Ammon's horn (tissue), 1 donor: ENCODE measurements at places on chromosomes 1 and 21.

GRCh38 chr1:155106862-155107261 is 20.8 kb upstream of the EFNA1 start:
- no peak for DNase-seq

GRCh38 chr1:167916766-167917511 is 3.0 kb upstream of the ADCY10 start:
- no peak for DNase-seq

DNA sequence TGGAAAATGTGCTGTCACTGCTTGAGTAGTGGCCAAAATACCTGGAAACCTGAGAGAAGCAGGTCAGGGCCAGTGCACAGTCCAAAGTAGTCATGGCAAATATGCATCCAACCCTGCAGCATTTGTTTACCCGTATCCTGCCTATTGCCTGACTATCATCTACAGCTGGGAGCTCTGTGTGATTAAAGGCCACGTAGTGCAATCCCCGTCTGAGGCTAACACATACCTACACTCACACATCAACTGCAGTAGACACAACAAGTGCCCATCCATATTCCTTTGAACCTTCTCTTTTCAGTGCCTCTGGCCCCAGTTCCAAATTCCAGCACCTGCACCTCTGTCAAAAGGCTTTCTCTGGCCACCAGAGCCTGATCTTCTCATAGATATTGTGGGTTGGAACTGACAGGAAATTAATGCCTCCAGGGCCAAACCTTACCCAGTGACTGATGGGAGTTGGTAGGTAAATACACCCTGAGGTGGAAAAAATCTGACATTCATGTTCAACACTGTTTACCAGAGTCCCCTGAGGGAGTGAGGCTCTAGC is 383.0 kb downstream of the SETD4 start:
- DNase-seq: no peak

- no peak for DNase-seq
These were observed 128.9 kb upstream of the NR5A2 start for GRCh38 chr1:199898654-199899053.

DNA sequence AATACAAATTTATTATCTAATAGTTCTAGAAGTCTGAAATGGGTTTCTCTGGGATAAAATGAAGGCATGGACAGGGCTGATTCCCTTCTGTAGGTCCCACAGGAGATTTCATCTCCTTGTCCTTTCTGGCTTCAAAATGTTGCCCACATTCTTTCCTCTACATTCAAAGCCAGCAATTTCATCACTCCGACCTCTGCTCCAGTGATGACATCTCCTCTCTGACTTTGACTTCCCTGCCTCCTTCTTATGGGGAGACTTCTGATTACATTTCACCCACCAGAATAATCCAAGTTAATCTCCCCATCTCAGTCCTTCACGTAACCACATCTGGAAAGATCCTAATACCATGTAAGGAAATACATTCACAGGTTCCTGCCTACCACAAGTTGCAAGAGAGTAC is 358.0 kb upstream of the C1orf87 start:
- DNase-seq: no peak

DNA sequence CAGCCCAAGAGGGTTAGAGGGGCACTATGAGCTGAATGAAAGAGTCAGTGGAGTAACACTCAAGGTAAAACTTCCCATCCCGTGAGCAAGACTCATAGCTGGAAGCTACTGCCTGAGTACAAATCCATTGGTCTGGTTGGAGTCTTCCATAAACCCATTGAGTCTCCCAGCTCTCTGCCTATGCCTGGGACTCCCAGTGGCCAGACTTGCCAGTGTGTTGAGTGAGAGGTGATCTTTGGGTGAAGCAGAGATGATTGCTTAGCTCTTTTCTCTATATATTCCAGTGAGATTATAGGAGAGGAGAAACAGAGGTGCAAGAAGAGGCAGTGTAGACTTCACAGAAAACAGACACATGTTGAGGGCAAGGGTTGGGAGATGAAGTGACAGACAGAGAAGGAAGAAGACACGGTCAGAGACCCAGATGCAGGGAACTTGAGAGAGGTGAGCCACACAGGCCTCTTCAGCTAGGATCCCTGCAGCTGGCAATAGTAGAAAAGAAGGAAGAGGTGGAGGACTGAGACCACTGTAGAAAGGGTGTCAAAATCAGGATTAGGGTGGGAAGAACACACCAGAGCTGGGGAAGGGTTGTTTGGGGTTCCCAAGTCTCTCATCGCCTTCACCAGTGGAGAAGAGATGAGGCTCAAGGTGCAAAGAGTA is 3.7 kb downstream of the FOXD2 start:
- DNase-seq: no peak

DNA sequence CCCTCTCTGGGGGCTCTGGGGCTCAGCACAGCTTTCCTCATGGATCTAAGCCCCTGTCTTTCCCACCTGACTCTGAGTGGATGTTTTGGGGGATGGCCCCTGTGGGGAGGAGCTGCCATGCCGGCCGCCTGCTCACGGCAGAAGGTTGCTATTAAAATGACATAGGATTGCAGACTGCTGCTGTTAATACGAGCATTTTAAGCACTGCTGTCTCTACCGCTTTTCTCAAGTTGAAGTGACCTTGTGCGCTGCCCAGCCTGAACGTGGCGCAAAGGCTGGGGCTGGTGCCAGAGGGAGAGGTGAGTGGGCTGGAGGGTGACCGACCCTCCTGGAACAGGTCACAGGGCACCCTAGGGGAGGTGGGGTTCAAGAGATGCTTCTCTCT is 58.4 kb downstream of the DISP3 start:
- DNase-seq: no peak

DNA sequence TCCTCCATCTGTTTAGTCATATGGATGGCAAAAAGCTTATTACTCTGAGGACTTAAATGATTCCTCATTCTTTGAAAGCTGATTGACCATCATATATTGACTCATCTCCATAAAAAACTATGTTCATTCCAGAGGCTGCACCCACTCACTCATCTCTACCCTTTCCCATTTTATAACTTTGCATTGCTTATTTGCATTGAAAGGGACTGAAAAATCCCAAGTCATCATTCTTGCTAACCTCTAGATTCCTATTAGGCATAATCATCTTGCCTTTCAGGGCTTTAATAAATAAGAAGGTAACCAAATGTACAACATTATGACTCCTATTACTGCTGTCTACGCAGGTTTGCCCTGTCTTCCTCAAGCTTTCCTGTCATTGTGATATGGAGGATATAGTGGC is 1180.3 kb upstream of the B3GALT2 start:
- no peak for DNase-seq

DNA sequence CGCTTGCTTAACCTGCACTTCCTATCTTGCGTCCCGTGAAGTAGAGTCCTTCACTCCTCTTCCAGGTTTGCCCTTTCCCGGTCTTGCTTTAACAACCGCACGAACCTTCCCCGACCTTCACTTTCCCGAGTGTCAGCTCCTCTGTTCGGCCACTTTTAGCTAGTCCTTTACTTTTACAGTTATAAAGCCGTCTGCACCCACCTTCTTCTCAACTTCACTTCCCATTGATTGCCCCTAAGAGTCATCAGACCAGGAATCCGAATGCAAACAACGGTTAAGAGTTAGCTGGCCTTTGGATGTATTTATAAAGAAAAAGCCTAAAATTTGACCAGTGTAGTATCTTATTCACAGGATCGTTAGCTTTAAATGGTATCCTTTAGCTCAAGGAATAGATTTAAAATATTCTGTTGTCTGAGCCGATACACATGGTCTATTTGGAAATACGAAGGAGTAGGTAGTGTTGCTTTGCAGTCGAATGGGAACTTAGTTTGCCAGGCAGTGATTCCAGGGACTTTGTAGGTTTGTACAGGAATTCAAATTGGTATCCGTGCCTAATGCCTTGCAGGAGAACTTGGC is 1.4 kb downstream of the PPP2R5A start:
- DNase-seq: peak; percentile 50

DNA sequence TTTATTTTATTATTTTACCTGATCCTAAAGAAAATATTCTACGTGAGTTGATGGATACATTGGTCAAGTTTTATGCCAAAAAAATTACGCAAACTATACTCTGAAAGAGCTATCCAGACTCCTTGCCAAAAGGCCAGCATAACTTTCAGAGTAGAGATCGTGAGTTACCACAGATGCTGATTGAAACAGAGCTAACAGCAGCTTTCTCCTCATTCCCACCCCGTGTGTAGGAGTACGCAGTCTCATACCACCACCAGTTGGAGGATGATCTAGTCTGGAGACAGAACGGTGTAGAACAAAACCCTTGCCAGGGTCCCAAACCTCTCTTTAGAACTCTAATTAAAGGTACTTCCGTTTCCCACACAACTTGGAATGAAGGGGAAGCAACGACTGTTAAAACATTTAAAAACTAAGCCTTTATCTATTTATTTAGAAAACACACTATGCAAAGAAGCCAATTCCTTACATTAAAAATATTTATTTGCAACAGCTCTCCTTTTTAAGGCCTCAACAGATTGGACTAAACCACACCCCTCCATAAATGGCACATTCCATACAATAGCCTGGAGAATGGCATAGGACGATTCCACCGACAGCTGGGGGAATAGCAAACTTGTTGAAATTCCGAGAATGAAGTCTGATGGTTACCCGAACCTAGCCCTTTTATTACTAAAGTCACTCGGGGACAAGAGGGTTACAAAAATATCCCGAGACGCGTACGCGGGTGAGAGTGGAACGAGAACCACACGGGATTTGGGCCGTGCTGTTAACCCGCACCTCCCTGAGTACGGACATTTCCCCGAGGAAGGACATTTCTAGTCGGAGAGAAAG is 1.4 kb downstream of the NUCKS1 start:
- DNase-seq: peak; percentile 31

- DNase-seq: no peak
These were observed 131.4 kb upstream of the C21orf91 start for GRCh38 chr21:17950591-17950990.

DNA sequence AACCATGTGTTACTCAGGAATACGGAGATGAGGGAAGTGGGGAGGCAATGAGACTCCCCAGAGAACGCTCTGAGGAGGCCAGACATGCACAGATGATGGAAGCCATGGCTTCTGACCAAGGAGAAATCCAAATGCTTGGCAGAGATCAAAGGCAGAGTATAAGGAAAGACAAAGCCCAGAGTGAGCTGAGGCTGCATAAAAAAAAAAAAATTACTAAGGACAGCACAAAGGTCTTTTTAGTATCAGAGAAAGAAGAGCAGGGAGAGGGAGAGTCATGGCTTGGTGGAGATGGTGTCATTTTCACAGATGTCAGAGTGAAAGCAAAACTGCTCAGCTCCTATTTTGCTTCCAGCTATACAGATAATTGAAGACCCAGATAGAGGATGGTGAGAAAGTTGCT is 8.1 kb upstream of the NCF2 start:
- DNase-seq: no peak

GRCh38 chr1:151472856-151473731 is 13.8 kb upstream of the POGZ start:
- DNase-seq: peak; percentile 20

GRCh38 chr1:45443580-45444446 is 47.1 kb downstream of the TESK2 start:
- no peak for DNase-seq

GRCh38 chr1:40842207-40842606 is 20.0 kb downstream of the CITED4 start:
- DNase-seq: no peak
